ENCODE measurements at places on chromosomes 12 and 14. TPM values are rescaled to one million over a fixed set of nuclear protein-coding genes. Genes with fewer than 3 reads are reported as not detected.
A peak's percentile ranks its signal among the peaks of the same experiment; 100 is the strongest.

Gene SALL2
- 4.2 TPM for polyA plus RNA-seq

Gene PPM1H
- not detected for polyA plus RNA-seq

Gene IRAK4
- polyA plus RNA-seq: 36.3 TPM

DNA sequence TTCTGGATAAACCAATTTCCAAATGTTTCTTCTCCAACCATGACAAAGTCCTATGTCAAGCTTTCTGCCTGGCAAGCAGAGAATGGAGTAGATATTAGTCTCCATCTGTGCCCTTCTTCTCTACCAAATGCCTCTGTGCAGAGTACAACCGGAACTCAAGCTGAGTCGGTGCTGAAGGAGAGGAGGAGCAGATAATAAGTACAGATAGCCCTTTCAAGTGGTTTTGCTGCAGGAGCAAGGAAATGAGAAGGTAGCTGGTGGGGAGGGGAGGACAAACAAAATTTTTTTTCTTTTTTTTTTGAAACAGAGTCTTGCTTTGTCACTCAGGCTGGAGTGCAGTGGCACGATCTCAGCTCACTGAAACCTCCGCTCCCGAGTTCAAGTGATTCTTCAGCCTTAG lies 14.2 kb upstream of the HELB start:
- no peaks in the 10 kb centered on the region for H3K36me3 ChIP-seq
- peaks cover 80% of the 10 kb centered on the region for H3K4me1 ChIP-seq
- peak; percentile 85 for DNase-seq
- H3K27me3 ChIP-seq: no peaks in the 10 kb centered on the region
- peak overlapping the region; percentile 47 for H3K4me3 ChIP-seq

DNA sequence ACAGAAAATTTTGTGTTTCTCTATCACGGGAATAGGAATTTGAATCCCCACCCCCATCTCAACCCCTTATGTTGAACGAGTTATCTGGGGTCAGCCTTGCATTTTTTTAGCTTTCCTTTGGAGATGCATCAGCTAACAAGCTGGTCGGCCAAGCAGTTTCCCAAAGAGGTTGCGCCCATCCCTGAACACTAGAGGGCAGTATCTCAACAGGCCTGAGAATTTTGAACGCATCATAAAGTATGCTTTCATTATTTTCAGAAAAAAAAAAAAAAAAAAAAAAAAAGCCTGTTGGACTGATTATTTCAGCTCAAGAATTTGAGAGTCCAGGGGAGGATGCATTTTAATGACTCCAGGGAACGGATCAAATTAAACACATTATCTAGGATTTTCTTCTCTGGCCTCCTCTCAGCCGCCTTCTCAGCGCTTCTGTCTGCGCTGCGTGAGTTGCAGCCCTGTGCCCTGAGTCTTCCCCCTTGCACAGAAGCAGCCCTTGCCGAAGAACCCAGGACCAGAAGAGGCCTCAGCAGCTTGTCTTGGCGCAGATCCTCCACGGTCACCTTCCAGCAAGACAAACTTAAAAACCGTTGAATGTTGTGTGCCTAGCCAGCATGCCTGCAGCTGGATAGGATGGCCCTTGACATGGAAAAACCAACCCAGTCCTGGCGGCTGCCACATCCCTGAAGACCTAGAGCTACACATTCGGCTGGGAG lies 76.6 kb upstream of the GZMB start:
- H3K36me3 ChIP-seq: no peaks in the 10 kb centered on the region
- no peak overlapping the region for H3K4me3 ChIP-seq
- H3K27me3 ChIP-seq: no peaks in the 10 kb centered on the region
- H3K27ac ChIP-seq: no peak overlapping the region

Data from naive thymus-derived CD4-positive, alpha-beta T cell (primary cell).